Activated T-cell treated with anti-CD3 and anti-CD28 coated beads for 1 hour (primary cell): ENCODE measurements at places on chromosomes 13 and 19.

GRCh38 chr13:34417896-34418295 lies 524.2 kb upstream of the NBEA start:
- no peak for DNase-seq

- DNase-seq: no peak
These were observed 21.6 kb downstream of the SLAIN1 start for GRCh38 chr13:77719128-77719527.

DNA sequence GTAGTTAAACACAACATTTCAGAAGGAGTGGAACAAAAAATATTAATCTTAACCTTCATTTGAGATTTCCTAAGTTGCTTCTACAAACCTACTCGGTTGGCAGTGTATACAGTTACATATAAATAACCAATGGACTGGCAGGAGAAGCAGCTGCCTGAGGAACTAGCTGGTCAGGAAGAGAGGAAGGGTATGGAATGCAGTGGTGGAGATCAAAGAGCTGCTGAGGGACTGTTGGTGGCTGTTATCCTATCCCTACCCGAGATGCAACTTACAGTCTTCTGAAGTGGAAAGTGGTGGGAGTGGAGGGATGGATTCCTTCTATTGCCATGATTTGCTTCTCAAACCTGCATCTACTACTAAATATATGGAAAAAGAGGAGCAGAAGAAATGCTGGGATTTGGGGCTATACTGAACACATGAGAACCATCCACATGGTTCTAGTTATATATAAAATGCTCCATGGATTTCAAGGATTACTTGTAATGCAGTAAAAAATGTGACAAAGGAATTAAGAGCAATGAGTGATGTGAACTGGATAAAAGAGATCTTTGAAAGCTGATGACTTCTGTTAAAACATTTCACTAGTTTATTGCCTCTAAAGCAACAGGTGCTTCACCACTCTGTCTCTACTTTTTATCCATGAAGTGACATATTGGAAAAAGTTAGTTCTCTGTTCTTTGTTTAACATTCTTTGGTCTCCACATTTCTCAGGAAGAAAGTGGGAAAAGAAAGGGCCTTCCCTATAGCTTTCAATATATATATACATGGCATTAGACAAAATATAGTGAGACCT lies 29.9 kb downstream of the MICU2 start:
- no peak for DNase-seq

GRCh38 chr13:71408416-71408815 lies 458.6 kb downstream of the DACH1 start:
- DNase-seq: no peak

- DNase-seq: no peak
These were observed 79.6 kb downstream of the LACC1 start for GRCh38 chr13:43959291-43959690.

DNA sequence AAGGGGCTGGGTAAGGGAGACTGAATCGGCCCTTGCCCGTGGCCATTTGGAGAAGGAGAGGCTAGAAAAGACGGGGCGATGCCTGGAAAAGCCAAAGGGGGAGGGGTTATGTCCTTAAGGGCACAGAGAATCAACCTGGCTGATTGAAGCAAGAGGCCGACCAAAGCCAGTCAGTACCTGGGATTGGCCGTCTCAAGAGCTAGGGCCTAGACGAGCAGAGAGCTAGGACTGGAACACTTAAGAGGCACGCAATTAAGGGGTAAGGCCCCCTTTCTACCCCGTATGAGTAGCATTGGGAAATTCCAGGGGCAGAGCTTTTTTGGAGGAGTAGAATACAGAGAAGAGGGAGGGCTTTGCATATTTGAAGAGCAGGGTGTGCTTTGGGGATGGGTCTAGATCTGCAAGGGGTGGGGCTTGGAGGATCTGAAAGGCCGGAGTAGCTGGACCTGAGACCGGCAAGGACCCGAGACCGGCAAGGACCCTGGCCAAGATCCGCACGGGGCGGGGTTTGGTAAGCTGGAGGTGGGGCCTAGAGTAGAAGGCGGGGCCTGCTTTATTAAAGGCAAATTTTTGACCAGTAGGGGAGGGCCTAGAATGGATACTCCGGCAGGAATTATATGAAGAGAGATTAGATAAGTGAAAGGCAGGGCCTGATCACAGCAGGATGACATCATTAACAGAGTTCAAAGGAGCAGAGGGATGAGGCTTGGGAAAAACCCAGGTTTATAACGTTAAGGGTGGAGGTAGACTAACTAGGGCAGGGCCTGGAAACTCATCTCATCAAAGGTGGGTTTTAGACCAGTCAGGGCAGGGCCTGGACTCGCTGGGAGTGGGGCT lies 10.7 kb upstream of the CACNG6 start:
- DNase-seq: no peak

DNA sequence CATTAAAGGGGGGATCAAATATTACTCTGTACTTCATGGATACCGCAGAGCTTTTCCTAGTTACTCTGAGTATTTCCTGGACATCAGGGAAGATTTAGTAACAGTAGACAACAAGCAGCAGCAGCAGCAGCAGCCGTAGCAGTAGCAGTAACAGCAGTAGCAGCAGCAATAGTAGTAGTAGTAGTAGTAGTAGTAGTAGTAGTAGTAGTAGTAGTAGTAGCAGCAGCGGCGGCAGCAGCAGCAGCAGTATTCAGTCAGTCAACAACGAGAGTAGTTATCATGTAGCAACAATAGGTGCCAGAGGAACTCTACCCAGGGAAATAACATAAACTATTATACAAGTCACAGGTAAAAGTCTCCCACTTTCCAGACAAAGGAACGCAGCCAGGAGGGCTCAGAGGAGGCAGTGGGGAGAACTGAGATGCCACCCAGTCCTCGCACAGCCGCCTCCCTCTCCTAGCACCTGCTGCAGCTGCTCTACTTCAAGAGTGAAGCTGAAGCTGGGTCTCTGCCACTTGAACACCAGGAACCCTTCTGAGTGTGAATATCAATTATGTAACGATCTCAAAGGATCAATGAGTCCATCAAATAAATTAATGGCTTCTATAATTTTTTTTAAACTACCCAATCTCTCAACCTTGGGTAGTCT lies 1.3 kb upstream of the DOCK9 start:
- no peak for DNase-seq

- DNase-seq: no peak
These were observed 15.4 kb upstream of the CPAMD8 start for GRCh38 chr19:17041976-17042375.

DNA sequence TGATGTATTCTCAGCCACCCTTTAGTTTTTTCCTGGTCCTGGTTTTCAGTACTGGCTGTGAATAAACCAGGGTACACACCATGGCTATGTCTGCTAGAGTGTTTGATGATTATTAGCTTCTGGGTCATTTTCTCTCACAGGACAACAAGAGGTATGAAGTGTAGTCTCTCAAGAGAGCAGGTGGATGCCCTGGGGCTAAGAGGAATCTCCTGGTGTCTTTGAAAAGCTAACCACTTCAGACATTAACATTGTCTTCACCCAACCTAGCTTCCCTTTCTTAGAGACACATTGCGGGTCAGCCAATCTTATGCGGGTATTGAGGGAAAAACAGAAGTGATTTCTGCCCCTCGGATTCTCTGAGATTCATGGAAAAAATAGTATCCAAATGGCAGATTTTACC lies 1.6 kb downstream of the ZNF730 start:
- DNase-seq: no peak

GRCh38 chr13:109998684-109999533 lies 212.5 kb upstream of the IRS2 start:
- DNase-seq: no peak

DNA sequence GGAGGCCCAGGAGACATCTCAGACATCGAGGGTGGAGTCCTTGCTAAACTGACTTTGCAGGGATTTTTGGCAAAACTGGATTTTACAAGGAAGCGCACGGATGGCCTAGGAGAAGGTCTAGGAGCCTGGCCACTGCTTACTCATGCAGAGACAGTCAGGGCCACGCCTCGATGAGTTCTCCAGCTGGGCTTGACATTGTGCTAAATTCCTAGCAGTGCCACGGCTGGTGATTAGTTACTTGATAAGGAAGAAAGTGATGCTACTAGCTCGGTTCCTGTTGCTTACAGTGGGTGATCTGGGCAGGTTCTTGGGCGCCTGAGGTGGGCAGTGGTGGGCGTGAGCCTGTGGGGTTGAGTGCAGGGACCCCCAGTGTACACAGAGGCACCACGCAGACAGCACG lies 143.4 kb downstream of the SOX1 start:
- no peak for DNase-seq

DNA sequence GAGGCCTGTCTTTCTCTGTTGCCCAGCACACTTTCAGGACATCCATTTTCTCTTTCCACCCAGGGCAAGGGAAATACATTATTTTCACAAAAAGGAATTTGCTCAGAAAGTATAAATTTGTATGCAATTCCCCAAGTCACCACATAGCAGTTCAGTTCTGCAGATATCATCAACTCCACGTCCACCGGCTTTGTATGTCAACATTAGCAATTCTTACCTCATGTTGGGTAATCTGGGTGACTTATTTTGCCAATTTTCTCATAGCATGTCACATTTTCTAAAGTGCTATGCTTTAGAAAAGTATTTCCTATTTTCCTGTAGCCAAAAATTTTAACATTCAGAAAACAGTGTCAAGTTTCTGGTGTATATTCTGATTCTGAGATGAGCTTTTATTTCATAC lies 501.8 kb downstream of the EFNB2 start:
- no peak for DNase-seq

- DNase-seq: peak; percentile 45
These were observed 30.0 kb downstream of the VAV1 start for GRCh38 chr19:6802336-6803035.

GRCh38 chr13:51067210-51067701 lies 43.8 kb downstream of the C13orf42 start:
- no peak for DNase-seq

DNA sequence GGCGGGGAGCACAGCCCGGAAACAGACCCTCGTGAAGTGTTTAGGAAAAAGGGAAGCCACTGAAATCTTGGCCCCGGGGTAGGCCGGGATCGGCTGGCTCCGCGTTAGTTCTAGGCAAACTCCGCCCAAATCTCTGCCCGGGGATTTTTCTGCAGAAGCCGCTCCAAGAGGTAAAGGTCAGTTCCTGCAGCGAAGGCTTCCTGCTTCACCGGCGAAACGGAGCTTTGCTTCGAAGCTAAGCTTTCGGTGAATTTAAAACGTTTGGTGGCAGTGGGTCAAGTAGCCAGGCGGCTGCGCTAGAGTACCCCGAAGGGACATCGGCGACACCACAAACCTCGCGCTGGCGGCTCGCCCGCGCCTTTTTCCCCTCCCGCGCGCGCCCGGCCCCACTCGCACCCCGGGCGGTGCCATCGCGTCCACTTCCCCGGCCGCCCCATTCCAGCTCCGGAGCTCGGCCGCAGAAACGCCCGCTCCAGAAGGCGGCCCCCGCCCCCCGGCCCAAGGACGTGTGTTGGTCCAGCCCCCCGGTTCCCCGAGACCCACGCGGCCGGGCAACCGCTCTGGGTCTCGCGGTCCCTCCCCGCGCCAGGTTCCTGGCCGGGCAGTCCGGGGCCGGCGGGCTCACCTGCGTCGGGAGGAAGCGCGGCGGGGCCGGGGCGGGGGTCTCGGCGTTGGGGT lies 441 bp downstream of the GJB2 start:
- no peak for DNase-seq

- no peak for DNase-seq
These were observed 198.4 kb downstream of the POU4F1 start for GRCh38 chr13:78404846-78405360.

GRCh38 chr19:54096617-54097106 lies 3.9 kb downstream of the OSCAR start:
- no peak for DNase-seq

- DNase-seq: no peak
These were observed 548 bp upstream of the P2RY11 start for GRCh38 chr19:10110972-10111317.

GRCh38 chr19:12969292-12969988 lies at the start of gene DAND5:
Gene DAND5 (plus strand): TSS chr19:12969576. CDS start chr19:12969661, 85 bp downstream.
- no peak for DNase-seq

GRCh38 chr13:93751117-93751516 lies 524.5 kb downstream of the GPC6 start:
- no peak for DNase-seq

DNA sequence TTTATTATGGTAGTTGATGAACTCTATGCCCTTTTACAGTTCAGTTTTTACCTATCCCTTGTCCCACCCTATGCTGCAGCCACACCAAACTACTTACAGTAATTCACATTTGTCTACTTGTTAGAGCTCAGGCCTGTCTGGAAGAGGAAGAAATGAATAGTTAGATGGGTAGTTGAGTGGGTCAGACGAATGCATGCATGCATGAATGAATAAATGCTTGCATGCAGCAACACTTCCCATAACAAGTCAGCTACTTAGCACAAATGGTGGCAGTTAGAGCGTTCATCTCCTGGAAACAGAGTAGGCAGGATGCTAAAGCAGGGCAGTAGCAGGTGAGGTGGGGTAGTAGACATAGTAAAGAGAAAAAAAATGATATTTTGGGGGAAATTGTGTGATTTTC lies 322.3 kb downstream of the NDFIP2 start:
- DNase-seq: no peak

DNA sequence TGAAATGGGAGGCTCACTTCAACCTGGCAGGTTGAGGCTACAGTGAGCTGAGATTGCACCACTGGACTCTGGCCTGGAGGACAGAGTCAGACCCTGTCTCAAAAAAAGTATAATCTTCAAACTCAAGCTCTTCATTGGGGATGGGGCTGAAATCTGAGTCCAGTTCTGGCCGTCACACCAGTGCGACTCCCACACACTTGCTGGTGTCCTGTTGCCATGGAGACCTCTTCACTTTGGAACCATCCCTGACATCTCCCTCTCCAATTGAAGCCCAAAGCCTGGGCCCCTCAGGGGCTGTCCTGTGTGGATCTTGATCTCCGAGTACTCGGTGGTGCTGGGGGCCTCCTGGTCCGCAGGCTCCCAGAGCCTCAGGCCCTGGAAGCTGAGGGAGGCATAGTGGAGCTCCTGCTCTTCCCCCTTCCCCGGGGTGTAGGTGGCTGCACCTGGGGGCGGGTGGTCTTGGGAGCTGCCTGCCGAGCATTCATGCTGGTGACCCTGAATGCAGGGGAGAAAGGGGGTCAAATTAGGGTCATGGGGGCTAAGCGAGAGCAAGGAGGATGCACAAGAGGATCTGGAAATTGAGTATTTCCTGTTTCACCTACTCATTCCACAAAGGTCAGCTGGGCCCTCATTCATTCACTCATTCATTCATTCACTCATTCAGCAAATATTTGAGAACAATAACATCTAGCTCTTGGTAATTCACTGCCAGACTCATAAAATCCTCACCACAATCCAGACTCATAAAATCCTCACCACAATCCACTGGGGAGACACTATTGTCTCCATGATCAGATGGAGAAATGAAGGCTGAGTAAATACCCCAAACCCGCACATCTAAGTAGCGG lies 11.0 kb downstream of the SIGLEC11 start:
- no peak for DNase-seq
